ENCODE measurements at places on chromosomes 2 and 18.
A peak's percentile ranks its signal among the peaks of the same experiment; 100 is the strongest.

DNA sequence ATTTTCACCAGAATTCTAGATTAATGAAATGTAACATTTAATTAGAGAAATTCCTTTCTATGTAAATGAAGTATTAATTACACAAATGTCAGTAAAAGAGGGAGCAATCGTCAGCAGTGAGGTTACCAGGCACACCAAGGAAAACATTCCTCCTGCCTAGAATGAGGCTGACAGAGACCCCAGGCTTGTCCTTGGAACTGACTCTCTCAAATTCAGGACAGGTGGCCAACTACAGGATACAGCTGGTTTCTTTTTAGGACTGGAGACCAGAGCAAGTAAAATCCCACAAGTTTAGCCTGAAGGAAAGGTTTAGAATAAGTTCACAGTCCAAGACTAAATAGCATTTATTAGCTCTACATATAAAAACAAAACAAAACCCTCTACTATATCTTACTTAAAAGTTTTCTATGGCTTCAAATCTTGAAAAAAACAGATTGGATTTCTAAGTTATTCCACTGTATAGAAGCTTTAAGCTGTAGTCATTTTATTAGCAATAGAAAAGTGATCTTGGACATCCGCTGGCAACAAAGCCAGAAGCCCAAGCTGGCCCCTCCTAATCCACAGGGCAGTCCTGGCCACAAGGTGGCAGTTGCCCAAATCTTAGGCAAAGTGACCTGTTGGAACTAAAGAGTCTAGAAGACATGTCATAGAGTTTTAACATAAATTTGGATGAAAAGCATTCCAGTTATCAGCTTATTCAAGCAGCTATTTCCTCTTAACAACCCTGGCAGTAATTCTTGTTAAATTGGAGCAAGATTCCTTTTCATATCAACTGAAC is 81.0 kb downstream of the SP3 start:
- DNase-seq = peak; percentile 53

DNA sequence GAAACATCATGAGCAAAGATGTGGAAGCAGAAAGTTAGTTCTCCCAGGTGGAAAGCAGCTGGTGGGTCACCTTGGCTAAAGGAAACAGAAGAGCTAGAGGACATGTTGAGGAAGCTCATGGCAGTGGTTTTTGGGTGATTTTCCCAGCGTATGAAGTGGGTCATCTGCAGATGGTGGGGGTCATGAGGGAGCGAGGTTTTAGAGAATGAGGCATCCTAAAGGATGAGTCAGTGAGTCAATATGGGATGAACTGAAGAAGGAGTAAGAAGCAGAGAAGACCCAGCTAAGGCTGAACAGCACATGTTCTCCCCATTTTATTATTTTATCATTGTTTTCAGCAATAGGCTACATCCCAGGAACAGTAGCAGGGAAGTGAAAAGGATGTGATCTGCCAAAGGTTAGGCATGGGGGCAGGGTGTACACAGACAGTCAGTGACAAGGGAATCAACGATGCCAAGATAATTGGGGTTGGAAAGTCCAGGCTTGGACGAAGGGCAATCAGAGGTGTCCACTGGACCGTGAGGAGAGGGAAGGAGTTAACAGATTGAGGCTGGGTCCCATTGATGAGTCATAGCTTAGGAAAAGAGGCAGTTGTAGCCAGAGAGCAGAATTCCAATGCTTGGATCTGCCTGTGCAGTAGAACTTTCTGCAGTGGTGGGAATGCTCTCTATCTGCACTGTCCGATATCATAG is 289.3 kb upstream of the RAB12 start:
- peak; percentile 14 for DNase-seq

- no peak for DNase-seq
Measured at GRCh38 chr18:74733598-74733997, 135.9 kb downstream of the ZNF407 start.

GRCh38 chr2:46568212-46569009 is 89.0 kb downstream of the TMEM247 start:
- no peak for DNase-seq

GRCh38 chr2:14759082-14759481 is 126.6 kb downstream of the LRATD1 start:
- no peak for DNase-seq

- DNase-seq = no peak
Measured at GRCh38 chr2:42652086-42652485, 83.7 kb downstream of the MTA3 start.

GRCh38 chr18:77054288-77054605 is 78.3 kb downstream of the MBP start:
- no peak for DNase-seq

- no peak for DNase-seq
Measured at GRCh38 chr2:62335612-62336011, 139.7 kb downstream of the B3GNT2 start.

DNA sequence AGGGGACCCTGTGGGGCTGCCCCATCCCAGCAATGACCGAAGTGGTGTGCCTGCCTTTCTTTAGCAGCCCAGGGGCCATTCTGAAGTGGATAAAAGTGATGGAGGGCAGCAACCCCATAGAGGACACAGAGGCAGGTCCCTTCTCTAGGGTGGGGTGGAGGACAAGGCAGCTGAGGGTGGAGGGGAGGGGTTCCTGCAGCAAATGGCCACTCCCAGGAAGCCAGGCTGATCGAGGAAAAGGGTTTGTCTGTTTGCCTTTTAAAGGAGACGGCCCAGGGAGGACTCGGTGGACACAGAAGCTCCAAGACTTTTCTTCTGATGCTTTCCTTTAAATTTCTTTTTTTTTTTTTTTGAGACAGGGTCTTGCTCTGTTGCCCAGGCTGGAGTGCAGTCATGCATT is 272.8 kb downstream of the TWIST2 start:
- no peak for DNase-seq

GRCh38 chr2:216283038-216283900 is 89.0 kb downstream of the MARCHF4 start:
- DNase-seq = no peak

GRCh38 chr2:109318150-109318948 is 189.3 kb downstream of the SH3RF3 start:
- DNase-seq = peak; percentile 92

DNA sequence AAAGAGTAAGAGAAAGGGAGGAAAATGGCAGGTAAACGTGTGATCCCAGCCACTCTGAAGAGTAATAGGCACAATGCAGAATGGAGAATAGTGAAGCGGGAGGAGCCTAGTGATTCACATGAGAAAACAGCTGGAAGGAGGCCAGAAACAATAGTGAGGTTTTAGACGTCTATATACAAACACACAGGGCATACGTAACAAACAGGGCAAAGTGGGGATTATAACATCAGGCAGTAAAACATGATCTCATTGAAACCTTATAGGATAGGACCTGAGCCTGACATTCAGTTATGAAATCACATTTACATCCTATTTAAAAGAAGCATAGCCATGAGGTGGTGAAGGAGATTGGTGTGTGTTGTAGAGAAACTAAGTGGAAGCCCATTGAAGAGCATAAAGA is 33.0 kb upstream of the GATA6 start:
- DNase-seq = no peak

- DNase-seq = no peak
Measured at GRCh38 chr18:21672521-21673267, 31.9 kb downstream of the ABHD3 start.

- peak; percentile 21 for DNase-seq
Measured at GRCh38 chr18:13726972-13727331, 479 bp downstream of the RNMT start.

DNA sequence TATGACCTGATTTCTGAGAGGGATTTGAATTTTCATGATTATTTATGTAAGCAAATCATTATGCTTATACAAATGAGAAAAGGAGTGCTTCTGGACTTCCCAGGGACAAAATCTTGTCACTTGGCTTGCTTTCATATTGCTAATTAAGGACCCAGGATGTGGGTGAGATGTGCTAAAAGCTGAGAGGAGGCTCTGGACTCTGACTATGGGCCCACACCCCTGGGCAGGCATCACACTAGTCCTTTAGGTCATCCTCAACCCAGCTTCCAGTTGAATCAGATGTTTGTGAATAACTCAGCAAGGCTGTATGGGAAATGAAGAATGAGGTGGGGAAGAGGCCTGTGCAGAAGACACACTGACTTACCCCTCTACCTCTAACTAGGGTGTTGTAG is 11.9 kb downstream of the IL1B start:
- DNase-seq = no peak

DNA sequence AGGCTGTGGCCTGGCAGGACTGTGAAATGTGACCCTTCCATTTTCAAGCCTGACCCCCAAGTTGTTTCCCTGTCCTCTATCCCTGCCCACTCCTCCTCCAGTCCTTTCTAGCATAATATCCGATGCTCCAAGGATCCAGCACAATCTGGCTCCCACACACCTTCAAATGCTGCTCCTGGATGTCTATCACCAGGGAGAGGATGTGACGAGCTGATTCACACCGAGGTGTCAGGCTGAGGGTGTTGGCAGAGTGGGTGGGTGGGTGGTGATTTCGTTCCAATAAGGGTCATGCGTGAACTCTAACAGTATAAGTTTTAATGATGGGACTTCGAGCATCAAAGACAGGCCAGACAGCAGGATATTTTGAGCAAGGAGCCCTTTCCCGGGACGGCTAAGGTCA is 107.8 kb downstream of the CELF4 start:
- DNase-seq = no peak

GRCh38 chr2:11695576-11695975 is 25.6 kb upstream of the NTSR2 start:
- DNase-seq = no peak

GRCh38 chr18:74661691-74662090 is 64.0 kb downstream of the ZNF407 start:
- DNase-seq = no peak

DNA sequence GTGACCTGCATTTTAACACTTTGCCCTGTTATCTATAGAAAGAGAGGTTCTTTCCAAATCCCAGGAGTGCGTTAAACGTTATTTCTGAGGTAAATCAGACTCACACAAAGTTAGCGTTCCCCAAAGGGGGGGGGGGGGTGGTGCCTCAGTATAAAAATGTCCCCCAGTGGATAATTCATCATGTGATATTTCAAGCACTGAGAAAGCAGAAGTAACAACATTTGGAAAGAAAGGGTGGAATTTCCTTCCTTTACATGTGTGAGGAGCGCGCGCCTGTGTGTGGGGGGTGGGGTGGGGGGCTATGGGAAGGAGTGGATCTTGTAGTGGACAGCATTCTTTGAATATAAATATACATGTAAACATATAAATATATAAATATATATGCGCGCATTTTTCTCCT is 630.9 kb downstream of the NYAP2 start:
- DNase-seq = no peak

DNA sequence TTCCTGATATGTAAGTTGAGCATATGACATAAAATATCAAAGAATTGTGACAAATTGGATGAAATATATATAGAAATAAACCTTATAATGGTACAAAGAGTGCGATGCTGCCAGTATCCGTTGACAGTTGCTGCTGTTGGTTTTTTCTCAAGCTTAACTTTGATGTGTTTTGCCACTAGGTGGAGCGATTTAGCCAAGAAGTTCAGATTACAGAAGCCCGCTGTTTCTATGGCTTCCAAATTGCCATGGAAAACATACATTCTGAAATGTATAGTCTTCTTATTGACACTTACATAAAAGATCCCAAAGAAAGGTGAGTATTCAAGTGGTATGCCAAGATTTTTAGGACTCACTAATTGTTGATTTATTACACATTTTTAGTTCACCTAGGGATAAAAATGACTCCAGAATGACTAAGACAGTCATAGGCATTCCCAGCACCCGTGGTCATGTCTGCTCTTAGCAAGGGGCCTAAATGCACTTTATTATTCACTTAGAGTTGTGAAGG is 2.1 kb downstream of the RRM2 start:
- DNase-seq = peak; percentile 77

GRCh38 chr2:45962177-45962921 is 310.9 kb downstream of the PRKCE start:
- peak; percentile 94 for DNase-seq

DNA sequence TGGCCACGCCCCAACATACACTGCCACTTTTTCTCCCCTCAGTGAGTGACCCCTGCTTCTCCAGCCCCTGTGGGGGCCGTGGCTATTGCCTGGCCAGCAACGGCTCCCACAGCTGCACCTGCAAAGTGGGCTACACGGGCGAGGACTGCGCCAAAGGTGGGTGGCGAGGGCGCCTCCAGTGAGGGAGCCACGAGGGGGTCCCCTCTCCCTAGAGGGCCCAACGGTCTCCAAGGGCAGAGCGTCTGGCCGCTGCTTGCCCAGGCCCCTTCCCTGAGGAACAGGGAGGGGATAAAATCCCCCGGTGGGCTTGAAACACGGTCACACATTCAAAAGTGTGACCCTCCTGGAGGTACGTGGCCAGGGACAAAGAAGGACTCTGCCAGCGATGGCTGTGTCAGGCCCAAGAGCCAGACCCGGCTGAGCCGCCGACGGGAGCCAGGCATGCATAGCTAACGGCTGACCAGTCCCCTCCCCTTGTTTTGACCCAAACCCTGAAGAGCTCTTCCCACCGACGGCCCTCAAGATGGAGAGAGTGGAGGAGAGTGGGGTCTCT is 37.2 kb downstream of the MTERF4 start:
- DNase-seq = no peak

DNA sequence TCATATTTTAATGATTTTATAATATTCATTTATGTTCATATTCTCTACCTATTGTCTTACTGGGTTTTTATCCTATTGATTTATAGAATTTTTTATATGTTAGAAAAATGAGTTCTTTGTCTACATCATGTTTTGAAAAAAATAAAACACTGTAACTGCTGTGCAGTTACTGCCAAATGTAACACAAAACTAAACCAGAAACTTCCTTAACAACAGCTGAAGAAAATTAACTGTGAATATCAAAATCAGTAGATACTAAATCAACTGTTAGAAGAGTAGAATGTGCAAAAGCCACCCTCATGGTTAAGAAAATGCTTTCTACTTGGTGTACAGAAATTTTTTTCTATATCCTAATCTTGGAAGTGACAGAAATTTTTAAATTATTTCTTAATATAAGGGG is 69.5 kb downstream of the PTRHD1 start:
- DNase-seq = no peak

- no peak for DNase-seq
Measured at GRCh38 chr18:63585988-63586387, 1.2 kb upstream of the SERPINB13 start.

GRCh38 chr2:88177556-88177955 is 7.4 kb downstream of the THNSL2 start:
- peak; percentile 31 for DNase-seq

- DNase-seq = no peak
Measured at GRCh38 chr2:95719473-95720060, 127.8 kb downstream of the TRIM43 start.

GRCh38 chr2:15299904-15300520 is 261.1 kb downstream of the NBAS start:
- DNase-seq = peak; percentile 20

DNA sequence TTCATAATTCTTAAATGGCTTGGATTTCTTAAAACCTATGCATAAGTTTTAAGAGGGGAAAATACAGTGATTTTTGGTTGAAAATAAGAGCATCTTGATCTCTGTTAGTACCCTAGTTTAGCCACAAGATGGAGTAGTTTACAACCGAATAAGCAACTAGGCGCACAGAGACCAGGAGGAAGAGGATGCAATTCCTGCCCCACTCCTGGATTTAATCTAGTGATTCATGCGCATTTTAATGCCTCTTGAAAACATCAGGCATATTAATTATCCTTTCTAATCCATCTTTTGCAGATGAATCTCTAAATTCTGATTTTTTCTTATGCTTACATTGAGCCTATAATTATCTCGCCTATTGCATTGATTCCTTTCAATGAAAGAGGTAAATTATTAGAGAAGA is 76.7 kb downstream of the MRPS9 start:
- peak; percentile 71 for DNase-seq

- no peak for DNase-seq
Measured at GRCh38 chr2:240564561-240565332, 3.5 kb upstream of the RNPEPL1 start.
